Adrenal gland (tissue), 19 donors: ENCODE measurements at places on chromosomes 13 and 19. TPM values are rescaled to one million over a fixed set of nuclear protein-coding genes. Genes with fewer than 3 reads are reported as not detected.

USHBP1 gene
- total RNA-seq: 3.0 TPM

CD22 gene
- 8.3 TPM for total RNA-seq

MATK gene
- total RNA-seq: 0.72 TPM

CACNG7 gene
- not detected for total RNA-seq

TEX29 gene
- total RNA-seq: not detected

CEACAM20 gene
- total RNA-seq: not detected

GNG14 gene
- not detected for total RNA-seq
